NCI-H460 (cell line): ENCODE measurements at places on chromosomes 2 and 18.

DNA sequence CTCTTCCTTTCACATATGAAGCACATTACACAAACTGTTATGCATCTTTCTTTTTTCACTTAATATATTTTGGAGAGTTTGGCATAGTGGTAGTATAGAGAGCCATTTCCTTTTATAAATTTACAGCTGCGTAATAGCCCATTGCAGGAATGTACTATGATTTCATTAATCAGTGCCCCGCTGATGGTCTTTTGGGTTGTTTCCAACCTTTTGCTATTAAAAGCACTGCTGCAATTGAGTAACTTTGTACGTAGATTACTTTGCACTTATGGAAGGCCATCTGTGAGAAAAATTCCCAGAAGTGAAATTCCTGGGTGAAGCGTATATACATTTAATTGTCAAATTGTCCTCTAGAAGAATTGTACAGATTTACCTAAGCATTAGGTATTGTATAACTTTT, 565.3 kb upstream of the ZNF804A start:
- no peak for DNase-seq

GRCh38 chr18:14975431-14975830, 227.5 kb downstream of the ANKRD30B start:
- DNase-seq, result no peak

DNA sequence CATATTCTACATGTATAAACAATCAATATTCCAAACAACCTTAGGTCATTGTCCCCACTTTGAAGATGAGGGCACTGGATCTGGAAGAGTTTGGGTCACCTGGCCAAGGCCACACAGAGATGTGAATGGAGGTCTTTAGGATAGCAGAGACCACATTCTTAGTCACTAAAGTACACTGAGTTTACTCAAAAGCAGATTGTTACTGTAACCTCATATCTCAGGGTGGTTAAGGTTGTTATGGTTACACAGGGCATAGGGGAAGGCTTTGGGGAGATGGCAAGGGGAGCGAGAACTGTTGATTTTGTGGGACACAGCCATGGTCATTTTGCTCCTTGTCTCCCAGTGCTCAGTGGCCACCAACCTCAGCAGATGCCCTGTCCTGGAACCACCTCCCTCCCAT, 109.4 kb downstream of the GATA6 start:
- no peak for DNase-seq

DNA sequence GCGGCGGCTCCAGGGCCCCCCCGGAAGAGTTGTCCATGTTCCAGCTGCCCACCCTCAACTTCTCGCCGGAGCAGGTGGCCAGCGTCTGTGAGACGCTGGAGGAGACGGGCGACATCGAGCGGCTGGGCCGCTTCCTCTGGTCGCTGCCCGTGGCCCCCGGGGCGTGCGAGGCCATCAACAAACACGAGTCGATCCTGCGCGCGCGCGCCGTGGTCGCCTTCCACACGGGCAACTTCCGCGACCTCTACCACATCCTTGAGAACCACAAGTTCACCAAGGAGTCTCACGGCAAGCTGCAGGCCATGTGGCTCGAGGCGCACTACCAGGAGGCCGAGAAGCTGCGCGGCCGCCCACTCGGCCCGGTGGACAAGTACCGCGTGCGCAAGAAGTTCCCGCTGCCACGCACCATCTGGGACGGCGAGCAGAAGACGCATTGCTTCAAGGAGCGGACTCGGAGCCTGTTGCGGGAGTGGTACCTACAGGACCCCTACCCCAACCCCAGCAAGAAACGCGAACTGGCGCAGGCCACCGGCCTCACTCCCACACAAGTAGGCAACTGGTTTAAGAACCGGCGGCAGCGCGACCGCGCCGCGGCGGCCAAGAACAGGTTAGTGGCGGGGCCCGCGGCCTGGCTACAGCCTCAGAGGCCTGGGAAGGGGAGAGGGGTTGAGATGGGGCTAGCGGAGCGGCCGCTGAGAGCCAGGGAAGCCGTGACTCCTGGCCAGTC, 965 bp downstream of the SIX3 start:
- DNase-seq, result no peak

- DNase-seq, result no peak
Observed at GRCh38 chr2:95356821-95357700, 45.4 kb upstream of the FAHD2A start.

GRCh38 chr2:10584843-10585475, 104.8 kb downstream of the NOL10 start:
- no peak for DNase-seq

DNA sequence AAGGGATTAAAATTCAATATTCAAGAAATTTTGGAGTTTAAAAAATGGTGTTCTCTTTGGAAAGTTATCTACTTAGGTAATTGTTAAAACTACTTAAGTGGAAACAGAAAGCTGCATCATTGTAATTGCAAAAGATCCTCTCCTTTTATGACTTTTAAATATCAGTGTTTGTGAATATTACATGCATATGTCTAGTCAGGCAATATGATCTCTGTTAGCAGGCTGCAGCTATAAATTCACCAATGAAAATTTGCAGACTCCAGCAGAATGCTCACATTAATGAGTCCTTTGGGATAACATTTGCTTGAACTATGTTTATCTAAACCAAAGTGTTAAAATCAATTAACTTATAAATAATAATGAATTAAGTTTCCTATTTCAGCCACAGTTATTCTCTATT, 59.2 kb upstream of the CSRNP3 start:
- no peak for DNase-seq

GRCh38 chr2:202030691-202031090, 3.0 kb upstream of the FZD7 start:
- DNase-seq, result no peak

- no peak for DNase-seq
Observed at GRCh38 chr2:205089958-205090357, 544.7 kb downstream of the PARD3B start.

- DNase-seq, result peak; percentile 78
Observed at GRCh38 chr18:54679318-54680149, 88.5 kb downstream of the DYNAP start.

DNA sequence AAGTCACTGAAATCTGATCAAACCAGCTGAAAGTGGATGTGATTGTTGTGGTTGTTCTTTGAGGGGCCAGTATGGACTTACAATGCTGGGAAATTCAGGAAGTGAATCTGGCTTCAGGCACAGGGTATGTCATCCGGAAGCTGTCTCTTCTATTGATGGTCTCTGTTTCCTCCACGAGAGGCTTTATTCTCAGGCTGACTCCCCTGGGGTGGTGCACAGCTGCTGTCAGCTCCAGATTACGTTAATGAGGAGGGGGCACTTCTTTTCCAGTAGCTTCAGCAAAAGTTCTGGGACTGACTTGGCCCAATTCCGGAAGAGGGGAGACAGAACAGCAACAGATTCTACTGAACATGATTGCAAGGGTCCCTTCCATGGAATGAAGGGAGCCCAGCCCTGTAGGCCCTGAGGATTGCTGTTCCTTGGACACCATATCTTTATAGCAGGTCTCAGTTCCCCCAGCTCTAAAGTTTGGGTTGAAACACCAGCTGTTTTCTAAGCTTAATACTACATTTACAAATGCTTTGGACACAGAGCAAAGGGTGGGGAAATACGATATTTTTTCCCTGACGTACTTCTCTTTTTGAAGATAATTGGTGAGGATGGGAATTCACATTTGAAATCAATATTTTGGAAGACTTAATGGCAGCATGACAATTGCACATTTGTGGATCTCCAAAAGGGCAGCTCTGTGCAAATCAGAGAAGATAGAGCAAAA, 400.9 kb downstream of the TSN start:
- DNase-seq, result no peak

- DNase-seq, result no peak
Observed at GRCh38 chr2:84894758-84895520, 10.5 kb upstream of the TMSB10 start.

DNA sequence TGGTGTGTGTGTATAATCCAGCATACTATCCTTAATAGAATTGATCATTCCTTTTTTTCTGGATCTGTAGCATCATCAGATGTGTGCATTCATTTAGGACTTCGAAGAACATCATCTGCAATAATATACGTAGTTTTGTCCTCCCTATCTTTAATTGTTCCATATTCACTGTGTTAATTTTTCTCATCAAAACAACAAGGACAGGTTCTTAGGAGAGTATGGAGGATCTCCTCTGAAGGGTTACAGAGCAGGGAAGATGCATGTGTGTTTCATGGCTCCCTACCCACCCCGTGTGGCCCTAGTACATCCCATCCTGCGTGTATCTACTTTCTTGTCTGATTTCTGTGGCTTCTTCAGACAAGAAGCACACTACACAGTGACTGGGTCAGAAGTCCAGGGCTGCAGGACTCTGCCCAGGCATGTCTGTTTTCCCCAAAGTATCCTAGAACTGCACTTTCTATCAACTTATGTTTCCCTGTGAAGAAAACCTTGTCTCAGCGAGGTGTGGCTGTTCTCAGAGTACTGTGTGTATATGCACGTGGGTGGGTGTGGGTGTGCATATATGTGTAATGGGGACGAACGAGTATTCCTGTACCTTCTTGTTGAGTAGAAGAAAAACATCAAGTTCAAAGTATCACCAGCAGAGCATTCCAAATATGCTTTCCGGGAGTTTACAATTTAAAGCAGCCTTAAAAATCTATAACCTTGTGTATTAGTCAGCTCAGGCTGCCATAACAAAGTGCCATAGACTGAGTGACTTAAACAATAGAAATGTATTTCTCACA, 220.4 kb upstream of the FOSL2 start:
- no peak for DNase-seq

DNA sequence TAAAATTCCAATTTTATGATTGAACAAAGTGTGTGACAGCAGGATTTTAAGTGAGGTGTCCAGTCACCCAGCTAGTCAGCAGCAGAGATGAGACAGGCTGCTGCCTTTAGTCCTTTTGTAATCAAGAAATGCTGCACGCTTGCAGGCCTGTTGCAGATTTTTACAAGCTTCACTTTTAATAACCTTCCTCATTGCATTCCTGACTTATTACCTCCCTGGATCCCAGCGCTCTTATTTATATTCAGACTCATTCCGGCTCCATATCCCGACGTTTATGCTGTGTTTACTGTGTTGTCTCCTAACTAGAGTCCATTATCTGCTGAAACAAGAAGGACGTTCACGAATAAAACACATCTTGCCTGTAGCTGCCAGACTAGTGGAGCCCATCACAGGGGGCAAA, 442.5 kb upstream of the KLHL29 start:
- DNase-seq, result no peak

DNA sequence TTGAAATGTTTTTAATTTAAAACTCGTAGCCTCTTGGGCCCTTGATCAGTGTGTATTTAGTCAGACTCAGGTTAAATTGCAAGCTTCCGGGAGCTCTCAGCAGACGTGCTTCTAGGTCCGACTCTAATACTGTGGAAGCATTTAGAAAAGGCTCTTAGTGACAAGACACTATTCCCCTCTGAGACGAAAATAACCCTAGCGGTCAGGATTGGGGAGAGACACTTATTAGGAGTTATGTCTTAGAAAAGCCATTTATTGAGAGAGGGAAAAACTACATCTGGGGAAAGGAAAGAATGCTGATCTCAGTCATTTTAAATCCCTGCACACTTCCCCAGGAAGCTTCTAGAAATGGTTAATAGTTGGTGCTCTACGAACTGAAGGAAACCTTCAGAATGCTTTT, 110.5 kb upstream of the NCK2 start:
- DNase-seq, result no peak

- no peak for DNase-seq
Observed at GRCh38 chr2:71064754-71065621, 3.5 kb upstream of the NAGK start.

DNA sequence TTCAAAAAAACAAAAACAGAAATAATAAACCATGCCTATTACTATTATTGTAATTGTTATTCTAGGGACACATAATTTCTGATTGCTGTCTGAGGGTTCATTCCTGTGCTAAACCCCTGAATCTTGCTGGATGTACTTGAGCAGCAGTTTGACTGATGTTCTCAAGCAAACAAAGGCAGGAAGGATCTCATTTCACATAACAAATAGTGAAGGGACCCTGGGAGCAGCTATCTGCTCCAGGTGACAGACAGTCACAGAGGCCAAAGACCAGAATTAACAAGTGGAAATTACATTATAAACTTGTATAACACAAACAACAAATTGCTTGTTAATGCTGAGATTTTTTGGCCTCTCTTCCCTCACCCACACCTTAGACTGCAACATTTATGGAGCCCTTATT, 284.2 kb downstream of the THSD7B start:
- no peak for DNase-seq

- DNase-seq, result no peak
Observed at GRCh38 chr18:37764541-37765288, 199.1 kb upstream of the CELF4 start.

DNA sequence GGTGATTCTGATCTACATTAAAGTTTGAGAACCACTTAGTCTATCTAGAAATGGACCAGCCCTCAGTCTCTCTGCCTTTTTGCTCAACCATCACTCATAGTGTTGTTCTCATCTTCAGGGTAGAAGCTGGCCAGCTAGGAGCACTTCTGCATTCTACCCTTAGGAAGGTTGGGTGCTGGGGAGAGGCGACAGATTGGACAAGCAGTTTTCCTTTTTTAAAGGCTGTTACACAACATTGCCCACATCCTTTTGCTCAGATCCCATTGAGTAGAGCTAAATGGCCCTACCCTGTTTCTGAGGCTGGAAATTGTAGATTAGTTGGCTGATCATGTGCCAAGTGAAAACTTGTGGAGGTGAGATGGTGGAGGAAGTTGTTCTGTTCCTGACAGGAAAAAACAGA, 35.6 kb downstream of the OSBPL6 start:
- no peak for DNase-seq

GRCh38 chr2:111898703-111899514, 502 bp downstream of the MERTK start:
- DNase-seq, result no peak

DNA sequence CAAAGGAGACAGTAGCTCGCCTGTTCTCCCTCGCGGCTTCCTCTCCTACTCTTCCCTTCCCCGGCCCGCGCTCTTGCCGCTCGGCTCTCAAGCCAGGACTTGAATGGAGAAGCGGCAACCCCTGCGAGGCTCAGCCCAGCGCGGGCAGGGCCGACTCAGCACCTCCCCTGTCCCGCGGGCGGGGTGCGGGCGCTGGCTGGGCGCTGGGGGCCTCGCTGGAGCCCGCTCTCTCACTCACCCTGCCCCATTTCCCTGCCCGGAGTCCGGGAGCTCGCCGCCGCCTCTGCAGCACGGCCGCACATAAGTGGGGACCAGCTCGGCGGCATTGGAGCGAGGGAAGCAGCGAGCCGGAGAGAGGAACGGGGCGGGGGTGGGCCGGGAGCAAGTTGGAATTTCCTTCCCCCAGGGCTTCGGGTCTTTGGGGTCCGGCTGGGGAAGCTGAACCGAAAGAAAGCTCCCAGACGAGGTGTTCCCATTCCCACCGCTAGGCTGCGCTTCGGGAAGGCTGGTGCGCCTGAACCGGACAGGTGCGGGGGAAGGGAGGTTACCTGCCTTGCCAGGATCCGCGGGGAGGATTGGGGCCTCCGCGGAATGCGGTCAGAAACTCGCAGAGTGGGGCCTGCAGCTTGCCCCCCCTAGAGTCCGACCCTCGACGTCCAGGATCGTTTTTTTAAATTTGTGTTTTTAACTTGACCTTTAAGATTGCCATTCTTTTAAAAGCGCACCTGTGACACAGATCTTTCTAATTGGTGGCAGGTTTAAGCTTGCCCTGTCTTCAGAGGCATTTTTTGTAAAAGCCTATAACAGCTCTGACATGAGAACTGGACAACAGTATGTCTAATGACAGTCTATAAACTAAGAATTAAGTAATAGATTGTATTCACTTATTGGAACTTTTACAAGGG, at the start of gene COBLL1:
Gene COBLL1 (minus strand): TSS at position 105 of the 905 bp plus-strand sequence. CDS start 627 bp downstream, outside the sequence.
- peak; percentile 62 for DNase-seq
